NB4 (cell line): ENCODE measurements at places on chromosomes 2 and 18.
A peak's percentile ranks its signal among the peaks of the same experiment; 100 is the strongest.

DNA sequence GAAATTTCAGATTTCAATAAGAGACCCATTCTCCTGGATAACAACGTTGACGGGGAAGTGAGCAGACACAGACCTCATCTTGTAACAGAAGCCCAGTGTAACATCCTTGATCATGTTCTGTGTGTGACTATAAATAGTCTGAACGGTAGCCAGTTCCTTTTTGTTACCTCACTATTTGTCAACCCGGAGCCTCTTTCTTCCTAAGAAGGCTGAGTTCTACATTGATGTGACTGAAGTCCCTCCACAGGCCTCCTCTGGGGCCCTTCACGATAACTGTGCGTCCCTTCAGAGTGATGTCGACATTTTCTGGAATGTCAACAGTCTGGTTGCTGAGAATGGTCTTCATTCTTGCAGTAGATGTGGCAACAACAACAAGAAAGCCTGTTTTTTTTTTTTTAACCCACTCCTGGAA is 6.3 kb upstream of the PLEKHM3 start:
- DNase-seq: peak; percentile 66

GRCh38 chr2:156457523-156458517 is 21.6 kb downstream of the GPD2 start:
- DNase-seq: no peak

DNA sequence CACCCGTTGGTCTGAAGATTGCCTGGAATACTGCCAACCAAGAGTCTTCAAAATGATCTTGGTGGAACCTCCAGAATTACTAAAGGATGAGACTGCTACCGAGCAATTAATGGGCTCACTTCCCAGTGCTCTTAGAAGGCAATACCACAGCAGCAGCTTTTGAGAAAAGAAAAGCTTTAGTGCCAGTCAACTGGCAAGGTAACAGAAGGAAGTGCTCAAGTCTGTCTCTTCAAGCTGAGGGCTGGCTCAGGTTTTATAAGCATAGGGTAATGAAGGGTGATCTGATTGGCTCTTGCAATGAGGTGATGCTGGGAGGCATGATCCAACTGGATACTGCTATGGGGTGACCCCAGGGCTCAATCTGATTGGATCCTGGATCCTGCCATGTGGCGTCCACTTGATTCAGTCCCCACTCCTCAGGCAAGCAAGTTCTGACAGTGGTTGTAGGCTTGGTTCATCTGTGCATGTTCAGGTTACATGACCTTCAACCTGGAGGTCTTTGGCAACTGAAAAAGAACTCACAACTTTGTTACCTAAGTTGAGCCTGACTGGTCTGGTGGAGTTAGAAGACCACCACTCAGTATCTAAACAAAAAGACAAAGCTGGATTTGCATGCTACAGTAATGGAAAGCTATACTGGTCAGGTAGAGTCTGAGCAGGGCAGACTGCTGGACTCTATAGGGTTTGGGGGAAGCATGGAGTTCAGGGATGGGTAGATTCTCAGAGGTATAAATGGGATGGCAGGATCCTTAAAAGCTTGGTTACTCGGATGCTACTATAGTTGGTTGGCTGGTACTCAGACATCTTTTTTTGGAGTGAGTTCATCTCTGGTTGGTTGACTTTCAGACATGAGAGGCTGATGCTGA is 14.0 kb upstream of the RIF1 start:
- peak; percentile 37 for DNase-seq

DNA sequence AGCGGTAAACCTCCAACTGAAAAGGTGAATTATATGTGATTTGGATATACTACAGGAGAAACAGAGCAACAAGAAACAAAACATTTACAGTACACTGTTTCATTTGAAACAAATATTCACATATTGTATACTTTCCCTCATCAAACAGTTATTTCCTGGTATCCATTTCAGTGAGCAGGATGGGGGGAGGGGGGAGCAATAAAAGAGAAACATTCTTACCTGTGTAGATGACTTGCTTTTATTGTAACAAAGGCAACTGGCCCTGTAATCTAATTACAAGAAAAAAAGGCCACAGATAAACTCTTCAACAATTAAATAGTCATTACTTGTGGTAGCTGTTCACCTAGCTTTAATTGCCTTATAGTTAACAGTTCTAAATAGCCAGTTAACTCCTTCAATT is 3.9 kb upstream of the PPP1CB start:
- no peak for DNase-seq

GRCh38 chr2:29844713-29845326 is 76.6 kb downstream of the ALK start:
- no peak for DNase-seq

- DNase-seq: no peak
Measured at GRCh38 chr2:186255823-186256222, 230.2 kb upstream of the ZC3H15 start.

DNA sequence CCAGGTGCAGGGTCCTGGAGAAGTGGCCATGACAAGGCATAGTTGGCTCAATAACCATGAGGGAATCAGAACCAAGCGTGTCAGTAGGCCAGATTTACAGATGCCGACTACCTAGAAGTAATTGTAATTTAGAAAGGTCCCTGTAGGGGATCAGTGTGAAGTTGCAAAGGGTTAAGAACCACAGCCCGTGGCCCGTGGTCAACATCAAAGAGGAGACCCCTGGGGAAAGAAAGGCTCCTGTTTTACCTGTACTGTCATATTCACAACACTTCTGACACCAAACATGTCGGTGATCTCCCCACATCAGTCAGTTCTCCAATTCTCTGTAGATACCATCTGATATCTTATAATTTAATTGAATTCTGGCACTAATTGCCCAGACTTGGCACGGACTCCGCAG is 31.0 kb downstream of the SP100 start:
- DNase-seq: no peak

- no peak for DNase-seq
Measured at GRCh38 chr18:40937386-40937785, 1017.6 kb upstream of the PIK3C3 start.

GRCh38 chr2:66489436-66489835 is 54.5 kb downstream of the MEIS1 start:
- DNase-seq: no peak

GRCh38 chr2:150522269-150522668 is 34.8 kb upstream of the RND3 start:
- DNase-seq: no peak

- no peak for DNase-seq
Measured at GRCh38 chr18:68445668-68446426, 269.1 kb downstream of the TMX3 start.

- no peak for DNase-seq
Measured at GRCh38 chr18:23912356-23912755, 102.2 kb upstream of the TTC39C start.

- DNase-seq: no peak
Measured at GRCh38 chr18:8299054-8299980, 309.9 kb upstream of the RAB12 start.

GRCh38 chr2:203394519-203395227 is 66.5 kb downstream of the ABI2 start:
- DNase-seq: peak; percentile 39
